T follicular helper cell (primary cell): ENCODE measurements at places on chromosomes 7 and 10.

DNA sequence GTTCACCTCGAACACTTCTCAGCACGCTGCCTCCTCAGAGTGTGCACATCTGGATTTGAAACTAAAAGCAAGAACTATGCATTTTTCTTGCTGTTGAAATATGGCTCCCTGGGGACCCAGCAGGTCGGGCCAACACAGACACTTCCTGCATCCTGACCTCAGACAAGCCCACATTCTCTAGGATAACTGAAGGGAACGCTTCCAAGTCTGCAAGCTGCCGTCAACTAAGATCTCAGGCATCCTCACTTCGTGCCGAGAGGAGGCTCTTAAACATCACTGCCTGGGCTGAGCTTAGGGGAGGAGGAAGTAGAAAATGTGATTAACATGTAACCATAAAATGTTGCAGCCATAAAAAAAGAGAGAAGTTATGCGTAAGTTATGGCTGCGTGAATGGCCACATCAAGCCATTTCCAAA is 65.5 kb downstream of the PYROXD2 start:
- no peak for DNase-seq

GRCh38 chr7:44398511-44398911 is 73.1 kb upstream of the CAMK2B start:
- DNase-seq: no peak

DNA sequence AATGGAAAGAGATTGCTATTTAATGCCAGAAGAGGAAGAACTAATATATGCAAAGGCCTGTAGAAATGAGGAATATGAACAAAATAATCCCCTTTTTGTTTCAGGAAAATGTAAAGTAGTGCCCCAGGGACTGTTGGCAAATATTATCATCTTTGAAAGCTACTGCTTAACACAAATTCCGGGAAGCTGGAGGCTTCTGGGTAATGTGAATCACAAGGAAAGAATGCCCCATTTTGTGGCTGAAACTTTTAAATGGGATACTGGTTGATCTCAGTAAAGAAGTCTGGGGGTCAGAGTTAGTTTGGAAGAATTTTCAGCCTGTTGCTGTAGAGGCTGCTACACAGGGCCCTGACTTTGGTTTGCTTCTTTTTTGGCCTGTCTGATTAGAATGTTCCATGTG is 141.0 kb downstream of the PTEN start:
- DNase-seq: no peak

GRCh38 chr7:117116211-117116610 is 162.9 kb downstream of the ST7 start:
- no peak for DNase-seq

- DNase-seq: no peak
Observed at GRCh38 chr7:9718071-9718661, 1255.5 kb upstream of the PHF14 start.
